Myometrial cell (primary cell): ENCODE measurements at places on chromosomes 11 and 22. TPM values are rescaled to one million over a fixed set of nuclear protein-coding genes. Genes with fewer than 3 reads are reported as not detected.

Gene KREMEN1
- 4.3 and 4.4 TPM in 2 replicates for total RNA-seq

Gene SHANK3
- total RNA-seq = 0.89 and 1.2 TPM in 2 replicates

Gene KCTD21
- total RNA-seq = 8.7 and 9.5 TPM in 2 replicates

Gene CNGA4
- total RNA-seq = not detected in 2 replicates

Gene TRIM51
- not detected in 2 replicates for total RNA-seq

Gene PHF21B
- not detected in 2 replicates for total RNA-seq

Gene SMTNL1
- total RNA-seq = not detected in 2 replicates

Gene IL18
- total RNA-seq = 22.3 and 26.8 TPM in 2 replicates

Gene CLCF1
- 6.3 and 11.2 TPM in 2 replicates for total RNA-seq

Gene NPTXR
- under 0.01 and 0.18 TPM in 2 replicates for total RNA-seq

Gene ARVCF
- total RNA-seq = 1.7 and 4.4 TPM in 2 replicates

Gene LRRC32
- total RNA-seq = 1.6 and 6.9 TPM in 2 replicates

Gene GLYAT
- total RNA-seq = not detected in 2 replicates
